ENCODE measurements at places on chromosomes 3 and 15. TPM values are rescaled to one million over a fixed set of nuclear protein-coding genes. Genes with fewer than 3 reads are reported as not detected.
A peak's percentile ranks its signal among the peaks of the same experiment; 100 is the strongest.

Gene SLC51A
- 2.0 TPM for total RNA-seq

Gene CLSTN2
- total RNA-seq: 0.38 TPM

Gene THRB
- 0.50 TPM for total RNA-seq

DNA sequence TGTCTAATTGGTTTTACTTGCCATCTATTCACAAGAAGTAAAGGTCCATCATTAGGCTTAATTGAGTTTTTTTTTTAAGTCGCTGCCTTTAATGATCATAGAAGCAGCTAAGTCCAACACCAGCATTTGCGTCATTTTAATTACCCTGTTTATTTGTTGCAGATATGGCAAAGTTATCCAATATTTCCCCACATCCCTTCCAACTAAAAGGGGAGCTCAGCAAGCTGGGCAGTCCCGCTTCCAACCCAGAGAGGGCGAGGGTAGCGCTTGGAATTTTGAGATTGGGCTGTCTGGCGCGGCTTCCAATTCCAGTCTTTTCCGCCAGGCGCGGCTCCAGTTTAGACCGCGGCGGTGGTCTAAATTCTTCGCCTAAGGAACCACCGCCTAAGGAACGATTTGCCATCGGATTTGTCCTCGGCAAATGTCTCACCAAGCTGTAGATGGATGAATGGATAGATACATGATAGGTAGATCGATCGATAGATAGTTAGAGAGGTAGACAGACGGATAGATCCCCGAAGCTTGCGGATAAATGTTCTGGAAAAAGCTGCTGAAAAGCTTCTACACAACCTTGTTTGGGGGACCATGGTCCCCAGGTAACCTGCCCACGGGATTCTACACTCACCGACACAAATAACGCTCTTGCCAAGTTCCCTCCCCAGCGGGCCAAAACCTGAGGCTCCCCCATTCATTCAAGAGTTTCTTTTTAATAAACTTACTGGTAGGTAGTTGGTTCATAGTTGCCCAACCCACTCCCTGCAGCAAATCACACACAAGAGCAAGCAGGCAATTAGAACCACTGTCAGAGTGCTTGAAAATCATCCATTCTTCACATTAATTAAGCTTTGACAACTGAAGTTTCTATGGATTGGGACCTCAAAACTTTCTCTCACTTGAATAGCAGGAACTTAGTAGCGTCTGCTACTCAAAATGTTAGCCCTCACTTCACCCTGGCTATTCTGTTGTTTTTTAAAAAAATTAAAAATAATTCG lies 49.1 kb downstream of the ZIC4 start:
- H3K27ac ChIP-seq: no peak overlapping the region
- peak; percentile 89 for DNase-seq
- no peaks in the 10 kb centered on the region for H3K36me3 ChIP-seq
- no peak overlapping the region for H3K4me3 ChIP-seq

DNA sequence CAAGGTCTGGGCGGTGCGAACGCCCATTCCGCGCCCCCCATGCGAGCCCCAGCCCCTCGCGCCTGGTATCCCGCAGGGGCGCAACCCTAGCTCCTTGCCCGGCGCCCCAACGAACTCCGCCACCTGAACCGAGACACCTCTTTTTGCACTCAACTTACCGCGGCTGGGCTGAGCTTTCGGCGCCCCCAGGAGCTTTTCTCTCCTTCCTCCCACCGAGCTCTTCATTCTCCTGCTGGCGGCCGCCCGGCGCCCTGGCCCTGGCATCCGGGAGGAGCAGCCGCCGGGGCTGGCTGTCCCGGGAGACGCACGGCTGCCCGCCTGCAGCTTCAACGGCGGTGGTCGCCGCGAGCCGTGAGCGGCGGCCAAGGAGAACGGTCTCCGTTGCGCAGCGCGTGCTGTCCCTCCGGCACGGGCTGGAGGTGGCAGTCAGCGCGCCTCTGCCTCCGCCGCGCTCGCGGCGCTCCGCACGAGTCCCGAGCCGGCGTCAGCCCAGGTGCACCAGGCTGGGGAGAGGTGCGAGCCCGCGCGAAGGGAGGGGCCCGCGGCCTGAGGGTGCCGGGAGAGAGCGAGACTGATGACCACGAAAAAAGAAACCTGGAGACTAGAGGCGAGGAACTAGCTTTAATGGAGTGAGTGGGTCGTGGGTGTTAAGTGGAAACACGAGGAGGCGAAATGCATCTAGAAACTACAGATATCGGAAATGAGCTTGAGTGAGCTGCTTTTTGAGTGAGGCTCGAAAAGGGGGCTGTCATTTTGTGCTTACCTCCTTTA lies 621.5 kb upstream of the ZNF385D start:
- H3K4me1 ChIP-seq: no peaks in the 10 kb centered on the region
- peak; percentile 88 for DNase-seq
- H3K27me3 ChIP-seq: peaks cover 54% of the 10 kb centered on the region
- peak overlapping the region; percentile 73 for H3K4me3 ChIP-seq
- H3K27ac ChIP-seq: no peak overlapping the region

- H3K27me3 ChIP-seq: no peaks in the 10 kb centered on the region
- no peak overlapping the region for H3K4me3 ChIP-seq
- no peak for DNase-seq
- no peaks in the 10 kb centered on the region for H3K4me1 ChIP-seq
- H3K36me3 ChIP-seq: no peaks in the 10 kb centered on the region
- no peak overlapping the region for H3K27ac ChIP-seq
Observed at GRCh38 chr3:17062736-17063135, 178.0 kb downstream of the PLCL2 start.
